ENCODE measurements at places on chromosomes 7 and 10. TPM values are rescaled to one million over a fixed set of nuclear protein-coding genes. Genes with fewer than 3 reads are reported as not detected.

Gene TFR2
- 2.9 TPM for total RNA-seq

Gene RAMP3
- total RNA-seq = 5.7 TPM

Gene AGBL3
- total RNA-seq = 8.2 TPM

Gene C10orf62
- not detected for total RNA-seq

Gene PLXNA4
- total RNA-seq = 67.7 TPM

Gene RET
- 1.6 TPM for total RNA-seq

Gene ANKRD61
- total RNA-seq = under 0.01 TPM

Gene NACAD
- total RNA-seq = 4.9 TPM

Gene CLCN1
- total RNA-seq = under 0.01 TPM

Gene STARD3NL
- 104 TPM for total RNA-seq

Gene HMX3
- not detected for total RNA-seq

Gene MICU1
- total RNA-seq = 63.6 TPM

Gene DIP2C
- total RNA-seq = 41.6 TPM

Gene SPDYE5
- not detected for total RNA-seq

Gene UNC5B
- total RNA-seq = 2.9 TPM

Gene EEPD1
- total RNA-seq = 13.9 TPM

Gene PON1
- total RNA-seq = not detected

Gene LRIT1
- not detected for total RNA-seq

Gene FRMD4A
- total RNA-seq = 69.7 TPM

Gene TAS2R4
- total RNA-seq = 2.0 TPM

Gene TCAF2
- total RNA-seq = under 0.01 TPM

Gene KCNMA1
- total RNA-seq = 27.3 TPM

Gene DNAJC12
- total RNA-seq = 4.5 TPM

Gene VAX1
- total RNA-seq = 1.2 TPM

Gene PGAM2
- 4.5 TPM for total RNA-seq

Gene CYP2C19
- 0.41 TPM for total RNA-seq

Gene CPN1
- not detected for total RNA-seq

Gene ANXA8L1
- total RNA-seq = not detected

Gene VPS37D
- 26.1 TPM for total RNA-seq

Gene NPFFR1
- 1.2 TPM for total RNA-seq

Gene GBX1
- total RNA-seq = 0.41 TPM

Gene CTBP2
- 32.6 TPM for total RNA-seq

Gene ENTPD1
- 6.9 TPM for total RNA-seq

Gene ZNF789
- 20.8 TPM for total RNA-seq

Gene TLX1
- total RNA-seq = not detected

Gene MUC12
- 0.41 TPM for total RNA-seq
